ENCODE measurements at places on chromosomes 6 and 20. TPM values are rescaled to one million over a fixed set of nuclear protein-coding genes. Genes with fewer than 3 reads are reported as not detected.

- no peak for DNase-seq
- no peaks in the 10 kb centered on the region for H3K36me3 ChIP-seq
- peaks cover 5% of the 10 kb centered on the region for H3K4me1 ChIP-seq
- H3K27me3 ChIP-seq = no peaks in the 10 kb centered on the region
- H3K27ac ChIP-seq = no peak overlapping the region
These were observed 14.5 kb downstream of the ARHGAP18 start for GRCh38 chr6:129695373-129696027.

DNA sequence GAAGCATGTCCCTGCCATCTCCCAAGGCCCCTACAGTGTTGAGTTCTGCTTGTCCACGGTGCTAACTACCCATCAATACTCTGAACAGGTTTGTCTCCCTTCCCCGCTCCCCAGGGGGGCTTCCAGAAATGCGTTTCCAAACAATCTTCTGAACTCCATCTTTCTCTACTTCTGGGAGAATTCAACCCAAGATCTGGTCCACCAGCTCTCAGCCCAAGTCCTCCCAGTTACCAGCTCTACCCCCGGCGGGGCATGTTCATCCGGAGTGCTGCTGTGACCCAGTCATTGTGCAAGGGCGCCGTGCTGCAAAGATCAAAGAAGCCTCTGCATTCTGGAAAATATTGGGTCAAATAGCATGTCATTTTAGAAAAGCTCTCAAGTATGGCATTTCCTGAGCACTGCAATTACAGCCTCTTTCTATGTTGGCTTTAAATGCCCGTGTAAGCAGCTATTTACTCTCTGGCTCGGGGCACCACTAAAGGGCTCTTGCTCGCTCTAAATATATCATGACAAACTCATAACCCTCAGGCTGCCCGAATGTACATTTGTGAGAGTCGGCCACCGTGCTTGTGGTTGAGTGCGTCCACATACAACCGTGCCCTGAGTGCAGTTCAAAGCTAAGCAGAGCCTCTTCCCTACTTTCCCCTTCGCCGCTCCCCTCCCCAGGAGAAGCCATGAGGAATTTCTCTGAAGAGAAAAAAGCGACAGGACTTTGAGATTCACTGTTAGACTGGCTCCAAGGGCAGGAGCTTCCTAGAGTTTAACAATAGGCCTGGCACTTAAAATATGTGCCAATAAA, 71.6 kb downstream of the BANF2 start:
- H3K27ac ChIP-seq = peak overlapping the region; percentile 5
- H3K27me3 ChIP-seq = peaks cover 9% of the 10 kb centered on the region
- DNase-seq = no peak

DNA sequence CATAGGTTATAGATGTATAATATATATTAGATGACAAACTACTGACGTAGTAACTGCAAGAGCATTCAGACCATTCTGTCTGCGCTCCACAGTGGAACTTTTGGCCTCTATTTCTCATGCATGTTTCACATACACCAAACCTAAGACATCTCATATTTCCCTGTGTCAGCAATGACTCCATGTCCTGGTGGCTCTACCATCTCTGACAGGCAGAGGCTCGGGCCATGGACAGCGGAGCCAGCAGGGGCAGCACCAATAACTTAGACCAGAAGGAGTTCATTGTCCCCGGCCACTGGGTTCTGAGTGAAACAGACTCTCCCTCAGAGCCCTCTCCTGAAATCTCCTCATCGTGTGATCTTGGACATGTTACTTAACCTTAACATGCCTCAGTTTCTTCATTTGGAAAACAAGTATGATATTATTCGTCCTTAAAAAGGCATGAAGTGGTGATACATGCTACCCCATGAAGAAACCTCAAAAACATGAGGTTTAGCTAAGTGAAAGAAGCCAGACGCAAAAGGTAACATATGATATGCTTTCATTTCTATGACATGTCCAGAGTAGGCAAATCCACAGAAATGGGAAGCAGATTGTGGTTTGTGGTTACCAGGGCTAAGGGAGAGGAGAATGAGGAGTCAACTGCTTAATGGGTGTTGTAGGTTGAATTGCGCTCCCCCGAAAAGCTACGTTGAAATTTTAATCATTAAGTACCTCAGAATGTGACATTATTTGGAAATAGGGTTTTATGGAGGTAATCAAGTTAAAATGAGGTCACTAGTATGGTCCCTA, 564.0 kb upstream of the JARID2 start:
- no peaks in the 10 kb centered on the region for H3K27me3 ChIP-seq
- H3K4me3 ChIP-seq = no peak overlapping the region
- peaks cover 7% of the 10 kb centered on the region for H3K4me1 ChIP-seq
- no peak overlapping the region for H3K27ac ChIP-seq
- DNase-seq = no peak

DNA sequence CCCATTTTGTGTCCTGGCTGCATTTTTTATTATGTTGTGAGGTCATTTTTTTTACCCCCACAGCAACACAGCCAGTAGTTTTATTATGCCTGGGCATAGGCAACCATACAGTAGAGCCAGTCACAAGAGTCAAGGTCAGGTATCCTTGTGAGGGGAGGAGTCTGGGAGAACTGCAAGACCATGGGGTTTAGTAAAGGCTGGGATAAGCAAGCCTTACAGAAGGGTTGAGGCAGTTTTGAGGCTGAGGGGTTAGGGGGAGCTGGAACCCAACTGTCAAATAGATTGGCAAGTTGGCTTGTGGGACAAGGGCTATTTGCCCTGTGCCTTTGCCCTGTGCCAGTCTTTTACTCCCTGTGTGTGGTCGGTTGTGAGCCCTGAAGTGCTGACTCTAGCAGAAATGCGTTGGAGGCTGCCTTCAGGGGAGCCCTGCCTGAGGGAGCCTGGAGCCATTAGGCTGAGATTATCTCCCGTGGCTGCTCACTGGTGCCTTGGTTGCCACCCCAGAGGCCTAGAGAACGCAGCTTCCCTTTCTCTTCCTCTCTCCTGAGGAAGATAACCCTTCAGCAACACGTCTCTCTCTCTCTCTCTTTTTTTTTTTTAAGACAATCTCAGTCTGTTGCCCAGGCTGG, 31.1 kb downstream of the RALY start:
- no peaks in the 10 kb centered on the region for H3K27me3 ChIP-seq
- no peak for DNase-seq
- peaks cover 18% of the 10 kb centered on the region for H3K36me3 ChIP-seq
- peak overlapping the region; percentile 22 for H3K4me3 ChIP-seq
- peaks cover 60% of the 10 kb centered on the region for H3K4me1 ChIP-seq

GRCh38 chr6:98590136-98590681, 244.2 kb upstream of the POU3F2 start:
- H3K4me3 ChIP-seq = no peak overlapping the region
- DNase-seq = no peak
- no peaks in the 10 kb centered on the region for H3K4me1 ChIP-seq
- H3K36me3 ChIP-seq = no peaks in the 10 kb centered on the region
- H3K27ac ChIP-seq = no peak overlapping the region

Gene RIPPLY2
- total RNA-seq = 1.6 TPM

Gene VGLL2
- 3.0 TPM for total RNA-seq

Gene NKAIN4
- 10.2 TPM for total RNA-seq

Gene TPBG
- total RNA-seq = 168 TPM

Gene CTSZ
- total RNA-seq = 71.9 TPM

Gene B3GALT4
- total RNA-seq = 22.2 TPM

All from type B pancreatic cell (in vitro differentiated cells).